ENCODE measurements at places on chromosomes 7 and 10.
A peak's percentile ranks its signal among the peaks of the same experiment; 100 is the strongest.

GRCh38 chr7:34900891-34901513 lies 136.3 kb downstream of the DPY19L1 start:
- no peak for DNase-seq

DNA sequence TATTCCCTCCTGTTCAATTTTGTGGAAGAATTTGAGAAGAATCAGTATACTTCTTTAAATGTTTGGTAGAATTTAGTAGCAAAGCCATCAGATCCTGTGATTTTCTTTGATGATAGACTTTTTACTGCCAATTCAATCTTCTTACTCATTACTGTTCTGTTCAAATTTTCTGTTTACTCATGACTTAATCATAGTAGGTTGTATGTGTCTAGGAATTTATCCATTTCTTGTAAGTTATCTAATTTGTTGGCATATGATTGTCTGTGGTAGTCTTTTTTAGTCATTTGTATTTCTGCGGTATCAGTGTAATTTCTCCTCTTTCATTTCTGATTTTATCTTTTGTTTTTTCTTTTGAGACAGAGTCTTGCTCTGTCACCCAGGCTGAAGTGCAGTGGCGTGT lies 87.4 kb downstream of the CCDC3 start:
- no peak for DNase-seq

GRCh38 chr10:71777213-71777985 lies 4.1 kb upstream of the VSIR start:
- no peak for DNase-seq

DNA sequence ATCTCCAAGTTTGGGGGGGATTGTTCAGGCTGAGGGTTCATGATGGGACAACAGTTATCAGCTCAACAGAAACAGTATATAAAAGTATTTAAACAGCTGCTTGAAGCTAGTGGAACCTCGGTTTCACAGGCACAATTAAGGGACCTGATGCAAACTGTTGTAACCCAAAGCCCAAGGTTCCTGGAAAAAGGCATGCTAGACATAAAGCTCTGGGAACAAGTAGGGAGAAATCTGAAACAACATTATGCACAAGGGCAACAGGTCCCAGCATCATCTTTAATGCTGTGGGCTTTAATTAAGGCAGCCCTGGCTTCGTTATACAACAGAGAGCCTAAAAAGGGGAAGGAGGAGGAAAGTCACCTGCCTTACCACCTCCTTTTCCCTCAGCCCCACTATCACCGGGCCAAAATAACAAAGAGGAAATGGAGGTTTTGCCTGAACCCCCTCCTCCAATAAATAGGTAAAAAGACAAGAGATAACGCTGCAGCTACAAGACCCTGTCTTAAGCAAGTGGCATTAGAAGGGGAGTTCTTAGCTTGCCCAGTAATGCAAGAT lies 83.2 kb upstream of the GPR22 start:
- no peak for DNase-seq

DNA sequence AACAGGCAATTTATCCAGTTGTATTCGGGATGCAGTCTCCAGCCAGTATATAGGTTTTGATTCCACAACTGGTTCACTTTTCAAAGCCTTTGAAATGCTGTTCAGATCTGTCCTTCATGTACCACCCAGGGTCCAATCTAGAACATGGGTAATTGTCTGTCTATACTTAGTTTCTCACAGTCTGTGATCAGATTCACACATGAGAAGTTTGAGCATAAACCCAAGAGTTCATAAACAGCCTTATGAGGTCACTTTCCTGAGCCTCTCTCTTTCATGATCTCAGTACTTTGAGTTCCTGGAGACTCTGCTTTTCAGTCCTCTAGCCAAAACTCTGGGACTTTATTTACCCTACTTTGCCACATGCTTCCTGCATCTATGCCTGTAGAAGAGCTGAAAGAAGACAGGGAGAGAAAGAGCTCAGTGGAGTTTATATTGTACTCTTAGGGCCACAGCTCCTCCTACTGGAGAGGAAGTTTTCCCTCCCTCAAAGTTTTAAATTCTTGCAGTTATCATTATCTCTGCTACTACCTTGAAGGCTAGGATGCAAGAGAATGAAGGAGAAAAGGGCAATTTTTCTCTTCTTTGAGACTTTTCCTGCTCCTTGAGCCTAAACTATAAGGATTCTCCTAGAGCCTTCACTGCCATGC lies 172.0 kb downstream of the ZEB1 start:
- DNase-seq = peak; percentile 49

DNA sequence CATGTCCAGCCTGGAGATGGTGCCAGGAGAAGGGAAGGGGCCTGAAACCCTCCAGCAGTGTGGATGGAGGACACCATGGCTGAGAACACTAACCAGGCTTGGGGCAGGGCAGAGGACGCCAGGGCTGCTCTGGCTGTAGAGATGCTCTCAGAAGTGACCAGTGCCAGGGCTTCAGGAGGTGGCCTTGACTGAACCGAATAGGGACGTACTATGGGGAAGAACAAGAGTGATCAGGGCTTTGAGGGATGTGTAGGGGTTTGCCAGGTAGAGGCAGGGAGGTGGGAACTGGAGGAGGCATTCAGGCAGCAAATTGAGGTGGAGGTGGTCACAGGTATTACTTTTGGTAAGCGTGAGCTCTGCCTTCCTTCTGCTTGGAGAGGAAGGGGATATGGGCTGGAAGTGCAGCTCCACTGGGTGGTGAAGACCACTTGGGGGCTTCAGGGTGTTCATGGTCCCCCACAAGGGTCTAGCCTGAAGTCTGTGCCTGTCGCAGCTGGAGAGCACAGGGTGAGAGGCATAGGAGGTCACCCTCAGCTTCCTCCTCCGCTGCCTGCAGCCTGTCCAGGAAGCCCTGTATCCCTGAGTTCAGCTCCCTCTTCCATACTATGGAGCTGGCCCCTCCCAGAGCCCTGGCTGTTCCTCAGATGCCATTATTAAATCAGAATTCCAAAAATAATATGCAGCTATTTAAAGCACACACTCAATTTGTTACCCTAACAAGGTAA lies 27.8 kb downstream of the ADCY1 start:
- DNase-seq = no peak

DNA sequence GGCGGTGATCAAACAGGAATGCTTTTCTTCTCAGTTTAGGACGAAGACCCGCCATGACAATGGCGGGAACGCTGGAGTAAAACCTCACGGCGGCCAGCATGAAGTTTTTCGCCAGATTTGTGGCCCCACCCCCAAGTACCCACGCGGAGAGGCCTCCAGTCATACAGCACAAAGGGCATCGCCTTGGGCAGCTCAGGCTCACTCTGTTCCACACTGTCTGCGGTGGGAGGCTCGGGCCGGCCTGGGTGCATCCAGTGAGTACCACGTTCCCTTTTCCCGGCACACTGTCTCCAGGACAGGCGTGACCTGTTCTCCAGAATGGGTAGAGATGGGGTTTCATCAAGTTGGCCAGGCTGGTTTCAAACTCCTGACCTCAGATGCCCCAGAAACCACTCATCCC lies 27.3 kb downstream of the ASB13 start:
- DNase-seq = no peak

DNA sequence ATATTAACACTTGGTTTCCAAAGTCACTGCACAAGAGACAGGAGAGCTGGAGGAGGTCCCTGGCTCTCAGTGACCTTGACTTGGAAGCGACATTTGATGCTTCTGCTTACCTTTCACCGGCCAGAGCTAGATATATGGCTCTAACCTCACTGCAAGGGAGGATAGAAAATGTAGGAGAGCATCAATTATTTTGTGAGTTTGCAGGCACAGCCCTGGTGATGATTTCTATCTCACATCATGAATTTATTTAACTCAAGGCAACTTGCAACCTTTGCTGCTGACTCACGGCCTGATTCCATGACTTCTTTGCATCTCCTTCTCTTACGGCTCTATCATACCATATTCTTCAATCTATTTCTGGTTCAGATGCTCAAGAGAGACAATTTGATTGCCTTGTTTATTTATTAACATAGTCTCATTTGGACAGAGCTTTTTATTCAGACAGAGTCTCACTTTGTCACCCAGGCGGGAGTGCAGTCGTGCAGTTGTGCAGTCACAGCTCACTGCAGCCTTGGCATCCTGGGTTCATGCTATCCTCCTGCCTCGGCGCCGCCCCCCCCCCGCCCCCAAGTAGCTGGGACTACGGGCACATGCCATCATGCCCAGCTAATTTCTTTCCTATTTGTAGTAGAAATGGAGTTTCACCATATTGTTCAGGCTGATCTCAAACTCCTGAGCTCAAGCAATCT lies 196.0 kb downstream of the REEP3 start:
- DNase-seq = no peak

GRCh38 chr10:1731592-1731991 lies 5.7 kb downstream of the ADARB2 start:
- no peak for DNase-seq

DNA sequence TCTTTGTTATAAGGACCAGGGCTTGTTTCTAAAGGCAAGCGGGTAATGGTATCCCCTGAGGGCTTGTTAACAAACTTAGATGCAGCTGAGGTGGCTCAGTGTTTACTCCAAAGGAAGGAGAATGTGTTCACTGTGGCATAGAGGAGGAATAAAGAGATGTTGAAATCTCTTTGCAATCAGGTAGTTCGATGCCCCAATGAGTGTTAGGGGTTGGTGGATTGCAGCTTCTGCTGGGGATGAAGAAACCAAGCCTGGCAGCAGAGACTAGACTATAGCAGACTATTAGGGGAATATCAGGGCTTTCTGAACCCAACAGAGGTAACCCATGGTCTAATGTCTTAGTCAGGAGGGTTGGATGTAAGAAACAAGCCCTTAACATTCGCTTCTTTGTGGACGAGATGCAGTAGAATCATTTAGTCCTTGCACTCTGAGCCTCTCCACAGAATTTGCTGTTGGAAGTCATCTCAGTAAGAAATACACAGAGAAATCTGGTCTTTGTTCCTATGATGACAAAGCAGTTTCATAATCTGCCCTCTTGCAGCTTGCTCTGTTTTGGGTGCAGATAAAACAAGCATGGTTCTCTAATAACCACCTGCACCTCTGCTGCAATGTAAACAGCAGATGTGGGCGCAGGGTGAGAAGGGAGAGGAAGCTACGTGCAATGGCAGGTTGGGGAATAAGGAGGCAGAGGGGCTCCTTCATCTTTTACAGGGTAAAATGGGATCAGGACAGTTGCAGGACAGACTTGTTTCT lies 108.6 kb downstream of the NRF1 start:
- DNase-seq = no peak

DNA sequence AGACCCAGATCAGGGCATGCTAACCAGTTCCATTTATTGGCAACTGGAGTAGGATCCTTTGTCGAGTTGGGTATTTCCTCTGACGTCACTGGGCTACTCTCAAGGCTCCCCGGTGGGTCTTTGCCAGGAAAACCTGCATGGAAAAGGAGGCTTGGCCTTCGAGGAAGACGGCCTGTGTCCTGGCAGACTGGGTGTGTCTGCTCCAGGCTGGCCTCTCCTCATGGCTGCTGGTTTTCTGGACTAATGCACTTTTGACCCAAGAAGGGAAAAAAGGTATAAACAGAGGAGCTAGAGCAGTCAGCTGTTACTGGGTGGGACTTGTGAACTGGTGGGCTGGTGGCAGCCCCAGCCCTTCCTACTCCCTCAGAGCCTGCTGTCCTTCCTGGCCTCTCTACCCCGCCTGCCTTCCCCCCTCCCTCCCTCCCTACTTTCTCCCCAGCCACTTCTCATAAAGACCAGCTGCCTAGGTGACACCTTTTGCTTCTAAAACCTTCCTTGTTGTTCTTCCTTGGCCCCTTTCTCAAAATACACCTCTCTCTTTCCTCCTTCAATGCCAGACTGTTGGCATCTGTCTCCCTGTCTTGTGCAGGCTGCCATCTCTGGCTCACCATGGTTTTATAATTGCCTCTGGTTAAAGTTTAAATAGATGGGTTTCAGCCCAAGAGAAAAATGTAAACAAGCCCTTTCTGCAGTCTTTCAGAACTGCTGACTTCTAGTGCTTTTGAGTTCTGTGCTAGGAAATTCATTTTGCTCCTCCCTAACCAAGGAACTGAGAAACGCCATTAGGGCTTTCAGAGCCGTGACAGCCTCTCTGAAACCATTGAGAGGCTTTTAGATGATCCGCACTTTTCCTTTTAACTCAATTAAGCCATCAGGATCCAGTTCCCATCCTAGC lies 101.8 kb upstream of the MKLN1 start:
- DNase-seq = no peak

DNA sequence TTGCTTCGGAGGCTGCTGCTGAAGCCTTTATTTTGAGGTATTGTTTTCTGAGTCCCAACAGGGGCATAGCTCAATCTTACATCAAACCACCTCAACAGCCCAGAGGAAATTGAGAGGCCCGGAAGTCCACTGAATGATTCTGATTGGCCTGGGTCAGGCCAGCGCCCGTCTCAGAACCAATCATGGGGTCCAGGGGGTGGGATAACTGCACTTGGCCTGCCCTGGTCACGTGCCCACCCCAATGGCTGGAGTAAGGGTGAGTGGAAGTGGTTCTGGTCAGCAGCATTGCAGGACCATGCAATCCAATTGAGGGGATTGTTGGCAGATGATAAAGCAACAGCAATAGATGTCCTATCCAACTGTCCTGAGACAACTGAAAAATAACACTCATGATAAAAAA lies 190.6 kb downstream of the HERPUD2 start:
- no peak for DNase-seq

- DNase-seq = no peak
Observed at GRCh38 chr7:65430344-65431186, 56.9 kb downstream of the ZNF92 start.

DNA sequence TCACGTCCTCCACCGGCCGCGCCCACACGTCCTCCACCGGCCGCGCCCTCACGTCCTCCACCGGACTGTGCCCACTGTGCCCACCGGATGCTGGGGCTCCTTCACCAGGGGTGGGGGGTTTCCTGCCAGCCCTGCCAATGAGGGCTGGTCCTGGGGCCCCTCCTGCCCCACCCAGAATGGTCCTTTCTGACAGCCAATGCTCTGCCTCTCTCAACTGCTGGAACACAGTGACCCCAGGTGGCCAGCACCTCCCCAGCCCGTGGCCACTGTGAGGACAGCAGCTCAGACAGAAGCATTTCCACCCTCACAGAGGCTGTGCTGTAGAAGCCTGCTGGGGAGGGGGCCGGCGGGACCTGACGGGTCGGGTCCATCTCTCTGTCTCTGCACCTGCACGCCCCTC lies 90.1 kb upstream of the DNAAF5 start:
- DNase-seq = no peak

DNA sequence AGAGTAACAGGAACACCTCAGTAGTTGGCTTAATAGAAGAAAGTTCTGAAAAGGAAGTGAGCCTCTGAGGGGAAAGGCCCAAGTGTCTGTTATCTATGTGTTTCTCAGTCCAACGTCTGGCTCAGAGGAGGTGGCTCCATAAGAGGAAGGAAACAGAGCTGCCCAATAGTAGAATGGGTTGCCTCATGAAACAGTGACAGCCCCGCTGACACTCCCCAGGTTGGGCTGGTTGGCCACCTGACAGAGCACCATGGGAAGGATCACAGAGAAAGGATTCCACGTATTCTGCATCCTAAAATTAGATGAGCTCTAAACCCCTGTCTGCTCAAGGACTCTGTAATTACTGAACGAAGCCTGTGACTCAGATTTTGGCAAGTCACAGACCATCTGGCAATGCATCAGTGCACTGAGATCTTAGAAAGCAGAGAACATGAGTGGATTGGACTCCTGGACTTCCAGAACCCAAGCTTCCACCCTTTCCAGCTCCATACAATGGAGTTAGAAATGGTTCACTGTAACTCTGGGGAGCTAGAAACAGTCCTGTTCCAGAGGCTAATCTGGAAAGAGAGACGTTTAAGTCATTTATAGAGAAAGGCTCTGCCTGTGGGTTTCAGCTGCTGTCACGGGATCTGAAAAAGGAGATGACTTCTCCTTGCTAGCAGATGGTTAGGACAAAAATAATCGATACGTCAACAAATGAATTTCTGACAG lies 2.9 kb downstream of the PKD2L1 start:
- no peak for DNase-seq

GRCh38 chr10:120580918-120581895 lies 124.2 kb downstream of the PLPP4 start:
- no peak for DNase-seq
